ENCODE measurements at places on chromosomes 4 and X.

DNA sequence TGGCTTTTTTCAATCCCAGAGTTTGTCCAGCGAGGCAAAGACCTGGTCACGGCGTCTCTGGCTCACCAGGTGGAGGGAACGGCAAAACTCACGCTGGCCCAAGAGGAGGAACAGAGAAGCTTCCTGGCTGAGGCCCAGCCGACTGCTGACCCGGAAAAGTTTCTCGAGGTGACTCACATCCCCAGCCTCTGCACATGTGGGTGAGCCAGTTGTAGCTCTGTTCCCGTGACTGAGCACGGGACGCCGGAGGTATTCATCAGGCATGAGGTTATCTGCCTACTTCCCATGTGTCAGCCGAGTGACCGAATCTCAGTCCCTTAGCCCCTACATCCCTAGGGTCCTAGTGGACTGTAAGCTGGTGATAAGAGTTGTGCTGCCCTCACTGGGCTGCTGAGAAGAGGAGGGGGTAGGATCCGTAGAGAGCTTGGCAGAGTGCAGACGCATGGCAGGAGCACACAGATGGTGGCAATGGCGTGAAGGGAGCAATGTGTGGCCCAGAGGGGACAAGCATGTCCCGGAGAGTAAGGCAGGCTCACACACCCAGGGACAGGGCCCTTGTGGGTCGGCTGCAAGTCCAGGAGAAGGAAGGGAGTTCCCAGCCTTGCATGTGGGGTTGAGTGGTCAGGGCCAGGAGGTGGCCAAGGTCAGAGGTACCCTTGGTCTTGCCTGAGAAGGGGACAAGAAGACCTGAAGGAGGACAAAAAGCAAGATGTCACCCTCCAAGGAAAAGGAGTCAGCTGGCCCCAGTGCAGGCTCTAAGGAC, 42.9 kb downstream of the EVC start:
- no peak for DNase-seq

GRCh38 chrX:12975991-12976558, 1.2 kb downstream of the TMSB4X start:
- no peak for DNase-seq

DNA sequence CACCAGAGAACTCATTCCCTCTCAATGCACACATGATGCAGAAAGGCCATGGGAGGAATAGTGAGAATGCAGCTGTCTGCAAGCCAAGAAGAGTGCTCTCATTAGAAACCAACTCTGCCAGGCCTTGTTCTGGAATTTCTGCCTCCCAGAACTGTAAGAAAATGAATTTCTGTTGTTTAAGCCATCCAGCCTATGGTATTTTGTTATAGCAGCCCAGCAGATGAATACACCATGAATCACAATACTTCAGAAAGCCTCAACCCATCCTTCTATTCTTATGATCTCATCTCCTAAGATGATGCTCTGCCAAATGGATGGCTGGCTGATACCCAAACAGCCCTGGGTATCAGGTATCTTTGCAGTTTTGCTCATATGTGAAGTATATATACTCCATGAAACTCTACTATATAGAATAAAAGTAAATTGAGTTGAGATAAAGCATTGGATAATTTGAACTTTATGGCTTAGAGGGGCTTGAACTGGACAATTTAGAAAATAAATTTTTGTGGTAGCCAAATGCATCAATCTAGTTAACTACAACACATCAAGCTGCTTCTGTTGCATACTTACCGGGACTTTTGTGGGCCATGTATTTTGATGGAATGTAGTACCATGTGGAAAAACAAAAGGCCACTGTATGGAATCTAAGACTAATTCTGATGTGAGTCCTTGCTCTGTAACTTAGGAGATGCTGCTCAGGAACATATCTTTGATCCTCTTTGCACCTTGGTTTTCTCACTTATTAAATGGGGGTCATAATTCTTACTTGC, 245.9 kb downstream of the HS3ST1 start:
- no peak for DNase-seq

DNA sequence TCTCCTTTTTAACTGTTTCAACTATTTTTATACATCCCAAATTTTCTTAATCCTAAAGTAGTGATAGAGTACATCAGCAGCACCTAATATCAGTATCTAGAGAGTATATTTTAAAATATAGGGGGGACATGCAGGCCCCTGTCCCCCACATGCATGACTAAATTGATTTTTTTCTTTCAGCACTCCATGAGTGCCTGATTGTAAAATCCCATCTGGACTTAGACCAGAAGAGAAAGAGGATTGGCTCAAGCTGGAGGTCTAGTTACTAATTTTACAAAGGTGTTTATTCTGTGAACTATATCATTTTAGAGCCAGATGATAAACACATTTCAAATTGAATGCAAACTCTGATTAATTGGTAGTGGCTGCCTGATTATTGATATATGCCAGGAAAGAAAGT, 1533.9 kb upstream of the PABPC4L start:
- DNase-seq = no peak

DNA sequence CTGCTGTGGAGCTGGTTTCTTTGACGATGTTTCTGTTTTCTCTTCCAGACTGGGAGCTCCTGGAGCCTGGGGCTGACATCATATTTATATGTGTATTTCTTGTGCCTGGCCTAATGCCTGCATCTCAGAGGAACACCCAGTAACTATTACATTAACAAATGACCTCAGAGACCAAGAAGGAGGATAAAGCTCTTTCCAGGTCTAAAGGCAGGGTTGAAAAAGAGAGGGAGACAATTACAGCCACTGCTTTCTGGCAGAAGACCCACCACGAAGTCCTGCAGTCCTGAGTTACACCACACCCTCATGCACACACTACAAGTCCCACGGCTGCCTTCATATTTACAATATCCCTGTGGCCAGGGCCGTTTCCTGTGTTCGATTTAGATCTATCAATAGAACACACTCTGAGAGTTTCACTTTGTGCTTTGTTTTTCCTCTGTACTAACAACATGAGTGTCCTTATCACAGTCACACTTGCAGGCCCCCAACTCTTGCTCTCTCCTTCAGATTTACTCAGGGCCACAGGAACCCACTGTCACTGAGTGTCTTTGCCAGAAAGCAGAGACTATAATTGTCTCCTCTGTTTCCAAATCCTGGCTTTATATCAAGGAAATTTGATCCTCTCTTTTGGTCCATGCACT, 535.5 kb downstream of the MID1IP1 start:
- no peak for DNase-seq

GRCh38 chr4:46524751-46525150, 134.8 kb upstream of the GABRA2 start:
- DNase-seq = no peak

GRCh38 chrX:148161701-148162100, 180.6 kb downstream of the FMR1NB start:
- DNase-seq = no peak

DNA sequence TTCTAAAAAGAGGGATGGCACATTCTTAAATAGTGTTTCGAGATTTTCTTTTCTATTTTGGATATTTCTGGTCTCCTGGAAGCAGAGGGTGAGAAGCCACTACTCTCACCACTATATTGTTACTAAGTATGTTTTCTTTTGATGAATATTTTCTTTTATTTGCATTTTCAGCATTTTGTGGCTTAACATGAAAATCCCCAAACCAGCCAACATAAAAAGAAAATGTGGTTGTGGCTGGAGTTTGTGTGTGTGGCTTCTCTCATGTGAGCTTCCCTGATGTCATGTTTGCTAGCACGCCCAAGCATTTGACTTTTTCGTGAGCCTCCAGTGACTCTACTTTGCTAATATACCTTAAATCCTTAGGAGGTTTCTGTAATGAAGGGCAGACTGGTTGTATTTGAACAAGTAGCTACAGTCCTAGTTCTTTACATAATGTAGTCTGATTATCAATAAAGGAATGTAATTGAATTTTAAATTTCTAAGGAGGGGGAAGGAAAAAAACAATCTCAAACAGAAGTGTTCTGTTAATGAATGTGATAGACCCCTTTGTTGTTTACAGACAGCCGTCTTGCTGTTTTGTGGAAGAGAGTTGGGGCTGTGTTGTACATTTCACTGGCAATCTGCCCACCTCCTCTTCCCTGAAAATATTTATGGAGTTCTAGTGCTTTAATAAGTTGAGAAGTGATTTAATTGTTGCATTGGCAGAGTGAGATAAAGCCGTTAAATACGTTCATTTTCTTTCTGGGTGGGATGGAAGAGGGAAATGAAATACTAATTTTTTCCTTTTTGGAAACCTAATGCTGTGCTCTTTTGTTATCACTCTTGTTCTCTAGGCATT, 114.6 kb downstream of the ARHGAP10 start:
- DNase-seq = no peak

GRCh38 chr4:2135083-2135482, 76.0 kb downstream of the NAT8L start:
- DNase-seq = no peak

DNA sequence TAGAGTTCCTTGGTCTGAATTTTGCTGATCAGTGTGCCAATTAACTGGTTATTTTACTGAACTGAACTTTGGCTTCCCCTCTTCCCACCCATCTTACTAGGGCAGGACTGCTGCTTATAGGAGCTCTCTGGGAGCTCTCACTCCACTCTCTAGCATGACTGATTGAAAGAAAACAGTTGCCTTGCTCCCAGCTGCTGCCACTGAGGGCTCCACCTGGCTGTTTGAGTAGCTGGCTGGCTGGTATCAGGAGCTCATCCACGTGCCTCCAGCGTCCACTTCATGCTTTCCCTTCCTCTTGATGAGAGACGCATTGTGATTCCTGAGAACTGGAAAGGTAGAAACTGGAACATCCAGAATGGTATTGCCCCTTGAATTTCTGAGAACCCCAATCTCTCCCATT, 73.0 kb upstream of the KLHL13 start:
- DNase-seq = peak; percentile 20

DNA sequence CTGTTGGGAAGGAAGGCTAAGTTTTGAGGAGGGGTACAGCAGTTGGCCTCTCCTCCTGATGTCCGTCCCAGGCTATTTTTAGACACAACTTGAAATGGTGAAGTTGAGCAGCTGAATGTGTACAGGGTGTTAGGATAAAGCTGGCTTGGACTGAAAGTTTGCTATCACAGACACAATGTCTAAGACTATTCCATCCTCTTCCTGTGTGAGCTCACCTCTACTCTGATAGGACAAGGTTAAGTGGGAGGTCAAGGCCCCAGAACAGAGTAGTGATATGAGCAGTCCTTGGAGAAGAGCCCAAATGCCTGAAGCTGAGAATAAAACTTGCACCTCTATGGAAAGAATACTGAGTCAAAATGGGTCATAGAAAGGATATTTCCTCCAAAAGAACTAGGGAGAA, 4.1 kb downstream of the ATP1B4 start:
- DNase-seq = no peak

DNA sequence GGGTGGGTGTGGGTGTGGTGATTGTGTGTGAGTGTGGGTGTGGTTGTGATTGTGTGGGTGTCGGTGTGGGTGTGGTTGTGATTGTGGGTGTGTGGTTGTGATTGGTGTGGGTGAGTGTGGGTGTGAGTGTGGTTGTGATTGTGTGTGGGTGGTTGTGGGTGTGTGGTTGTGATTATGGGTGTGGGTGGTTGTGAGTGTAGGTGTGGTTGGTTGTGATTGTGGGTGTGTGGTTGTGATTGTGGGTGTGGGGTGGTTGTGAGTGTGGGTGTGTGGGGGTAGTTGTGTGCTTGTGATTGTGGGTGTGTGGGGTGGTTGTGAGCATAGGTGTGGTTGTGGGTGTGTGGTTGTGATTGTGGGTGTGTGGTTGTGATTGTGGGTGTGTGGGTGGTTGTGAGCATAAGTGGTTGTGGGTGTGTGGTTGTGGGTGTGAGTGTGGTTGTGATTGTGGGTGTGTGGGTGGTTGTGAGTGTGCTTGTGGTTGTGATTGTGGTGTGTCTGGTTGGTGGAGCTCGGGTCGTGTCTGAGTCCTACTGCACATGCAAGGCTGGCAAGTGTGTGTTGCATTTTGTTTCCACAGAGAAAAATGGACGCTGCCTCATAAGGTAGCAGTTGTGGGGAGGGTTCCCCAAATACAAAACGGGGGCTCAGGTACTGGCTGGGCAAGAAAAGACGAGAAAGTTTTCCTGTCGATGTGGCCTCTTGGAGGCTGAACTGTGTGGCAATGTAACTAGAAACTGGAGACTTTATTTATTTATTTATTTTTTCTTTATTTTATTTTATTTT, 116.7 kb downstream of the UBE2K start:
- no peak for DNase-seq

DNA sequence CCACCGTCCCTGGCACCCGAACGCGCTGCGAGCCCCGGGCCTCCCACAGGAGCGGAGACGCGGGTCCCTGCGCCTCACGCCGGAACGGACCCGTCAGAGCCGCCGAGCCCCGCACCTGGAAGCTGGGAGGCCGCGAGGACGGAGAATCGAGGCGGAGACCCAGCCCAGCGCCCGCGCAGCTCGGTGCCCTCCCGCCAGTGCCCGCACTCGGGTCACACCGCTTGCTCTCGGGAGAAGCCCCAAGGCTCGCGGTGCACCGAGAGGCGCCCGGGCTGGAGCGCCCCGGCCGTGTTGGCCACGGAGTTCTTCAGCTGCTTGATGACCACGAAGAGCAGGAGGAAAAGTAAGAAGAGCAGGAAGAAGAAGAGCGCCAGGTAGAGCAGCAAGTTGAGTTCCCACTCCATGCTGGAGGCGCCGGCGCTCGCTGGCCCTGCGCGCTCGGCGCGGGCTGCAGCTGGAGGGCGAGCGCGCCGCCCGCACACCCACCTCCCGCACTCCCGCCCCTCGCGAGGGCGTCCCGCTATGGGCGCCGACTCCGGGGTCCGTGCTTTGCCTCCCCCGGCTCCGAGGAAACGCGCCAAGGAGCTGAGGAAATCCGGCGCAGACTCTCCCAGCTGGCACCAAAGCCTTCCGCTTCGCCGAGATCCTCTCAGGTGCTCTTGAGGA, at the start of gene SMIM43:
SMIM43 (minus strand) TSS at position 463 of the 666 bp plus-strand sequence; CDS start at position 404, 59 bp downstream.
- DNase-seq = no peak

- DNase-seq = peak; percentile 54
These were observed at the start of gene KCTD8 for GRCh38 chr4:44448521-44449461. Gene KCTD8 (minus strand): TSS chr4:44448809.

GRCh38 chr4:55186700-55187099, 61.3 kb upstream of the KDR start:
- DNase-seq = no peak
